ENCODE measurements at places on chromosomes 11 and 22.

- DNase-seq: no peak
Observed at GRCh38 chr11:100329352-100329751, 357.7 kb upstream of the ARHGAP42 start.

DNA sequence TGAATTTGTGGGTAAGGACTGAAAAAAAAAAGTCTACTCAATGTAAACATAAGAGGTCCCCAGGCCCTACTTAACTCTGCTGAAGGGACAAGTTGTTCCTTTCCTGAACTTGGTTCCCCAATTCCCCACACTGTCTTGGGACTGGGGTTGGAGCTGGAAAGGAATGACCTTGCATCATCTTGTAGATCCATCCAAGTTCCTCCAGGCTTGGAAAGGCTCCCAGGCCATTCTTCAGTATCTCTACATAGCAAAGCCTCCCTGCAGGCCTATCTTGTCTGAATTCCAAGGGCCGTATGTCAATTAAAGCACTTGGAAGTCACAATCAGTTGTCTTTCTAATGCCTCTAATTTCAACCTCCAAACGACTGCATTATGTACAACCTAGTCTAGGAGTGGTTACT, 361.2 kb downstream of the TMEM135 start:
- no peak for DNase-seq

DNA sequence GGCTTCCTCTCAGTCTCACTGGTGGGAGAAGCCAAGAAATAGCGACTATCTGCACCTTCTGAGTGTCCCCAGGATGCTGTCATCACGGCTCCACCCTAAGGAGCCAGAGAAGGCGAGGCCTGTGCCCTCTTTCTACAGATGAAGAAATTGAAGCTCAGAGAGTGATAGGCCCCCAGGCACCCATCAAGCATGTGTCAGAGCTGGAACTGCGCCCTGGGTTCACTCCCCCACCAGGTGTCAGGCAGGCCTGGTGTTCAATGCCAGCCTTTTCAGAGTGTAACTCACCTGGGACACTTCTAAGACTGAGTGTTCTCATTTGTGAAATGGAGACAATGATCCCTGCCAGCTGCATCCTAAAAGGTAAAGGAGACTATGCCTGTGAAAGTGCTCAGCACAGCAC, 127.3 kb upstream of the SEZ6L start:
- no peak for DNase-seq

GRCh38 chr11:71991494-71991893, 7.2 kb upstream of the IL18BP start:
- no peak for DNase-seq

- DNase-seq: no peak
Observed at GRCh38 chr11:110874437-110875030, 162.3 kb upstream of the ARHGAP20 start.

DNA sequence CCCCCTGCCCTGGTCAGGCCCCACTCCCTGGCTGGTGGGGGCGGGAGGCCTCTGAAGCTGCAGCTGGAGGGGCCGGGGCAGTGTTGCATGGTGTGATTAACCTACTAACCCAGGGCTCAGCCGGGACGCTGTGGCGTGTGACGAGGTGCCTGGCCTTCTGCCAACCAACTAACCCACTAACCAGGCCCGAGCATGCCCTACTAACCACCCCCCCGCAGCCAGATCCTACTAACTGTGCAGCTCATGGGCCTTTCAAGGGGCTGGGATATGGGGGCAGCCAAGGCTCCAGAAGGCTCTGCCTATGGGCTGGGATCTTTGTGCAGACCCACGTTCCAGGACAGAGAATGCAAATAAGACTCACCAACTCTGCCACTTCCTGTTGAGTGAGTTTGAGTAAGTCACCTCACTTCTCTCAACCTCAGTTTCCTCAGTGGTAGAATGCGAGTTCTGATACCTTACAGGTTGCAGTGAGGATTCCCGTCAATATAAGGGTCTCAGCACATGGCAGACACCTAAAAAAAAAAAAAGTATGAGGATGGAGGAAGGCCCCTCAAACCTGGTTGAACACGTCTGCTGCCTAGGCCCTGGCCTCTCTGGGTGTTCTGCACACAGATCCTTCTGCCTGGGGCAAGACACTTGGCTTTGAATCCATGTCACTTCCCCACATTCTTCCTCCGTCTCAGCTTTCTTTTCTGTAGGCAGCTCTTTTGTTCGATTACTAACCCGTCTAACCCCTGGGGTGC, 14.1 kb downstream of the MIAT start:
- no peak for DNase-seq

DNA sequence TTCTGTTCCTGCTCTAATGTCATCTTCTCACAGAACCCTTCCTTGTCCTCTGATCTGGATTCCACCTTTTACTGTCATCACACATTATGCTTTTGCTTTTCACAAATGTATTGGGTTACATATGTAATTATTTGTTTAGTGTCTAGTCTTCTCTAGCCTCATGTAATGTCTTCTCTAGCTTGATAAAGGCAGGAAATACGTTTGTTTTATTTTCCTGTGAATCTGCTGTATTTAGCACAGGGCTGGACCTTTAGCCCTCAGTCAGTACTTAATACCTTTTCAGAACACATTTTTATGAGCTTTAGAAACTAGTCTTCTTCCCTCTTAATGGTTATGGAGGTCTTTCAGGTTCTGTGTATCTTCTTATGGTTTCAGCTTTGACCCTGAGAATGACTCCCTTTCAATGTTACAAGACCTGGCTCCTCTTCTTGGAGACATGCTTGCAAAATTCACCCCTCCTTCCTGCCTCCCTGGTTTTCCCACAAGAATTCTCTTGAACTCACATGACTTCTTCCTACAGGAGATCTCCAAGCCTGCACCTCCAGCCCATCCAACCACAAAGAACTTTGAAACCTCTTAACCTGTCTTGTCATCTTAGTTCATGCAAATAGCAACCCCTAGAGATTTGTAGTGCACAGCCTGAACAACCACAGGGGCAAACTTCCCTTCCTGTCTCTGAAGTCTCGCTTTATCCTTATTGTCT, 132.7 kb upstream of the DDI1 start:
- no peak for DNase-seq

Data from hematopoietic multipotent progenitor cell treated with erythropoietin and hydrocortisone succinate and interleukin-3 and kit ligand, for 15 days (in vitro differentiated cells).